ENCODE measurements at places on chromosomes 16 and 17. TPM values are rescaled to one million over a fixed set of nuclear protein-coding genes. Genes with fewer than 3 reads are reported as not detected.

Gene RASL10B
- total RNA-seq: 0.37 TPM

Gene OTOP3
- total RNA-seq: not detected

Gene CDH1
- total RNA-seq: 0.06 TPM

Gene OR4D1
- total RNA-seq: 0.29 TPM

Gene IGSF6
- total RNA-seq: 0.09 TPM

Gene ELMO3
- total RNA-seq: 6.2 TPM

Gene XAF1
- 491 TPM for total RNA-seq

Gene PHOSPHO1
- not detected for total RNA-seq

Gene TBX4
- total RNA-seq: not detected

Gene AIPL1
- not detected for total RNA-seq

Gene KRTAP4-16
- not detected for total RNA-seq

Gene TMEM114
- not detected for total RNA-seq

Gene WNT9B
- total RNA-seq: not detected

Gene MPP3
- total RNA-seq: not detected

Gene PLK1
- total RNA-seq: 135 TPM

Gene MT2A
- 121 TPM for total RNA-seq

Gene KRT20
- total RNA-seq: not detected

Gene NPIPA3
- total RNA-seq: 0.50 TPM

Gene CALCOCO2
- 170 TPM for total RNA-seq

Gene CACNA1H
- total RNA-seq: 1.3 TPM

Gene ARHGDIG
- not detected for total RNA-seq

Gene COX10
- total RNA-seq: 20.3 TPM

Gene EVPLL
- not detected for total RNA-seq

Gene CYBC1
- 269 TPM for total RNA-seq

Gene SLC12A3
- not detected for total RNA-seq

Gene WFIKKN2
- not detected for total RNA-seq

Gene CIAPIN1
- 62.5 TPM for total RNA-seq

Gene CUEDC1
- not detected for total RNA-seq

Gene QPRT
- 13.3 TPM for total RNA-seq

Gene CRHR1
- total RNA-seq: not detected

Gene LPO
- total RNA-seq: not detected

Gene NAGS
- total RNA-seq: 0.33 TPM

Gene ABCA8
- not detected for total RNA-seq

Gene HSPB9
- not detected for total RNA-seq

Gene ATP2C2
- not detected for total RNA-seq

Gene ITGAX
- 62.0 TPM for total RNA-seq

Gene TNFRSF13B
- not detected for total RNA-seq

Gene ZNF597
- 2.6 TPM for total RNA-seq

Gene MPV17L
- 0.26 TPM for total RNA-seq
